Kidney (tissue), 22 donors: ENCODE measurements at places on chromosomes 16 and 17. TPM values are rescaled to one million over a fixed set of nuclear protein-coding genes. Genes with fewer than 3 reads are reported as not detected.
A peak's percentile ranks its signal among the peaks of the same experiment; 100 is the strongest.

RUNDC3A gene
- total RNA-seq: 2.2 TPM

SYCE1L gene
- 9.7 TPM for total RNA-seq

RNF167 gene
- 95.0 TPM for total RNA-seq

FBXO39 gene
- not detected for total RNA-seq

ADCY7 gene
- 40.5 TPM for total RNA-seq

PDE6G gene
- total RNA-seq: 3.2 TPM

DNA sequence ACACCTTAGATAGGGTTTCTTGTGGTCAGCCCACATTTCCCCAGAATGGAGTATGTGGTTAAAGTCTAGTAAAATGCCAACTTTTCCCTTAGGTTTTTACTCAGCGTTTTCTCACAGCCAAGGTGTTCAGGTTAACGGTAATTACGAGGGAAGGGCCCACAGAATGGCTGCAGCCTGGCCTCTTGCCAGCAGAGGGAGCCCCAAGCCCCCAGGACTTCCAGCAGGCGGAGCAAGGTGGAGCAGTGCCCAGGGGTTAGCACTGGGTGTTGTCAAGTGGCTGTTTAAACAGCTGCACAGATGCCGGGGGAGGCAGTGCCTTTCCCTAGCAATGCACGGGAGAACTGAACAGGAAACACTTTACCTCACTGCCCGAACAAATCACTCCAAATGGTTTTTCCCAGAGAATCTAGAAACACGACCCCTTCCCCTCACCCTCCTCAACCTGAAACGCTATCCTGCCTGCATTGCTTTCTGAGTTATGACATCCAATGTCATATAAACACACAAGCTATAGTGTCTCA is 6.6 kb downstream of the PHB1 start:
- peaks cover 58% of the 10 kb centered on the region for H3K36me3 ChIP-seq
- no peaks in the 10 kb centered on the region for H3K4me1 ChIP-seq
- DNase-seq: peak; percentile 91

- DNase-seq: no peak
- no peaks in the 10 kb centered on the region for H3K27me3 ChIP-seq
- H3K36me3 ChIP-seq: no peaks in the 10 kb centered on the region
- no peak overlapping the region for H3K4me3 ChIP-seq
- peaks cover 10% of the 10 kb centered on the region for H3K4me1 ChIP-seq
Observed at GRCh38 chr17:47708864-47709541, 15.0 kb downstream of the TBKBP1 start.

DNA sequence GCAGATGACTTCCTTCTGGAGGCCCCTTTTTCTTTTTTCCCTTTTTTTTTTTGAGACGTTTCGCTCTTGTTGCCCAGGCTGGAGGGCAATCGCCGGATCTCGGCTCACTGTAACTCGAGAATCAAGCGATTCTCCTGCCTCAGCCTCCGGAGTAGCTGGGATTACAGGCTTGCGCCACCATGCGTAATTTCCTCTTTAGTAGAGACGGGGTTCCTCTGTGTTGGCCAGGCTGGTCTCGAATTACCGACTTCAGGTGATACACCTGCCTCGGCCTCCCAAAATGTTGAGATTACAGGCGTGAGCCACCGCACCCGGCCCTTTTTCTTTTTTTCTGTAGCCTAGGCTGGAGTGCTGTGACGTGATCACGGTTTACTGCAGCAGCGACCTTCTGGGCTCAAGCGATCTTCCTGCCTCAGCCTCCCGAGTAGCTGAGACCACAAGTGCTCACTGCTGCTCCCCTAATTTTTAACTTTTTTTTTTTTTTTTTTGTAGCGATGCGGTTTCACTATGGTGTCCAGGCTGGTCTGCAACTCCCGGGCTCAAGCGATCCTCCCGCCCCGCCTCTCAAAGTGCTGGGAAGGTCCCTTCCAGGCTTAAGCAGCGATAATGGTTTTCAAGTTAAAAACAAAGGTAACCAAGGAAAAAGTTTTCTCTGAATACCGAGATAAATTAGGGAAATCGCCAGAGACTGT is 956 bp upstream of the IST1 start:
- no peaks in the 10 kb centered on the region for H3K36me3 ChIP-seq
- no peaks in the 10 kb centered on the region for H3K4me1 ChIP-seq
- H3K27me3 ChIP-seq: no peaks in the 10 kb centered on the region
- DNase-seq: peak; percentile 66

GRCh38 chr16:27793249-27793622 is 243.3 kb downstream of the KATNIP start:
- H3K27me3 ChIP-seq: no peaks in the 10 kb centered on the region
- DNase-seq: no peak
- H3K4me3 ChIP-seq: no peak overlapping the region
- H3K36me3 ChIP-seq: no peaks in the 10 kb centered on the region

DNA sequence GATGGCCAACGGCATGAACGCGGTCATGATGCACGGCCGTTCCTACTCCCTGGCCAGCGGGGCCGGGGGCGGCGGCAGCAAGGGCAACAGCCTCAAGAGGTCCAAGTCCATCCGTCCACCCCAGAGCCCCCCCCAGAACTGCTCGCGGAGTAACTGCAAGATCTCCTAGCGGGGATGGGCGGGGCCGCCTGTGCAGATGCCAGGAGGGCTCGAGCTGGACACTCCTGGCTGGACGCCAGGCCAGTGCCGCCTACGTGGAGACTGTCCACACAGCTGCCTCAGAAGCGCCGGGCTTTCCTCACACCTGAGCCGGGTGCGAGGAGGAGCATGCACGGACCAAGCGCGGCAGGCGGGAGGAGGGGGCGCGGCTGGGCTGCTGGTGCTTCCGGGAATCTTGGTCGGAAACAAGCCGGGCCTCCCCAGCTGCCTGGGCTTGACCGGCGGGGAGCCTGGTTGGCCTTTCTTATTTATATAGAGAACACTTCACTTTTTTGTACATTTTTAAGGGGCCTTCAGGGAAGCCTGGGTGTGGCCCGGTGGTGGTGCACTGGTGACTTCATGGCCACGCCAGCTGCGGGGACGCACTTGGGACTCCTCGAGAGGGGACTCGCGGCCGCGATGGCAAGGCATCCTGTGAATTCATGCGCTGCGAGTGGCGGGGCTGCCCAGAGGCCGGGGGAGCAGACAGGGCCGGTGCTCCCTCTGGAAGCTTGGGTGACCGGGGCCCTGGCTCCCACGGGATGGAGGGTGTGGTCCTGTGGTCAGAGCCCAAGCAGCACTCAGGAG is 3.1 kb upstream of the WFIKKN1 start:
- H3K27ac ChIP-seq: no peak overlapping the region
- no peak overlapping the region for H3K4me3 ChIP-seq
- H3K36me3 ChIP-seq: no peaks in the 10 kb centered on the region
- no peaks in the 10 kb centered on the region for H3K4me1 ChIP-seq

DNA sequence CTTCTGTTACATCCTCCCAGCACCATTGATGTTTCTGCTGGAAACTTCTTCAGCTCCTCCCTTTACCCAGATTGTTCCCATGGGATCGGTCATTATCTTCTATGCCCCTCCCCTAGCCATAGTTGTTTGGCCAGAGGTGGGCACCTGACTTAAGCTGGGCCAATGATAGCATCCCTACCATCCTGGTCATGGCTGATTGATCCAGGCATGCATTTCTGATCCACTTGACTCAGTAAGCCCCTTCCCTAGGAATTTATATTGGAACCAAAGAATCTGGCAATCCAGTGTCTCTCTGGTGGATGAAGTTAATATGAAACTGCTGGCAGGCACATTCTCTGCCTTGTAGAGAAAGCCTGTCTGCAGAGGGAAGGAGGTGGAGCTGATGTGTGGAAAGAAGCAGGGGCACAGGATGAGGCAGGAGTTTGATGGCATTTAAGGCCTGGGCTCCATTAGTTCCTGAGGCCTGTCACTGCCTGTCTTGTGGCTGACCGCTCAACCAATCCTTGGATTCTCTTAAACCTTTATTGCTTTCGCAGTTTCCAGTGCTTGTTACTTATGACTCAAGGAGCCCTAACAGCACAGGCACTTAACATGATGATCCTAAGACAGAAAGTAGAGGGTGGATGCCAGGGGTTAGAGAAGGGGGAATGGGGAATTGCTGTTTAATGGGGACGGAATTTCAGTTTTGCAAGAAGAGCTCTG is 152.4 kb downstream of the ABCC12 start:
- no peaks in the 10 kb centered on the region for H3K27me3 ChIP-seq
- DNase-seq: peak; percentile 76
- H3K4me1 ChIP-seq: no peaks in the 10 kb centered on the region
- H3K36me3 ChIP-seq: no peaks in the 10 kb centered on the region
- H3K4me3 ChIP-seq: no peak overlapping the region

DNA sequence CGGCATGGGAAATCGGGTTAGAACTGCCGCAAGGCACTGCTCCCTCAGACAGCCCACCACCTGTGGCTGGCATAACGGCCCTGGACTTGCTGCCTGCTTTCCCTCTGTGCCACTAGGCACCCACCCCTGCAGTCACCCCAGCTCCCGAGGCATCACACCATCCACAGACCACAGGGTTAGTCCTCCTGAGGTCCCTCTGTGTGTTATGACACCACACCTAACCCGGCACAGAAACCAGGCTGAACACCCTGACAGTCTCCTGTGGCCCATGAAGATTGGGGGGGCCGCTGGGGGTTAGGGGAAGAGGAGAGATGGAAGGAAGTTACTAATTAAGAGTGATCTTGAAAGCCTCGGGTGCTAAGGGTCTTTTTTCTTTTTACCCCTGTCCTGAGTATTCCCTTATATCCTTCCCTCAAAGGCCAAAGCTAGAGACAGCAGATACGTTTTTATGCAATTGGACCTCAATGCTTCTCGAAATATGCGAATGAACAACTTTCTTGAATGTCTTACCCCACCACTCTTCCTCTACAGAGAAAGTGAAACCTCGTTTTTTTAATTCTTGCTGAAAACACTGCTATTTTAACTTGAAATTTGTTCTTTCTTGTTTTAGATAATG is 7.0 kb downstream of the CYTH1 start:
- no peaks in the 10 kb centered on the region for H3K36me3 ChIP-seq
- no peaks in the 10 kb centered on the region for H3K4me1 ChIP-seq
- no peak overlapping the region for H3K27ac ChIP-seq
- no peaks in the 10 kb centered on the region for H3K27me3 ChIP-seq
- no peak overlapping the region for H3K4me3 ChIP-seq

- H3K27me3 ChIP-seq: no peaks in the 10 kb centered on the region
- peak overlapping the region; percentile 75 for H3K27ac ChIP-seq
- no peaks in the 10 kb centered on the region for H3K36me3 ChIP-seq
- no peak for DNase-seq
Observed at GRCh38 chr16:1492082-1492922, 858 bp upstream of the TELO2 start.

GRCh38 chr16:80100186-80100585 is 440.6 kb upstream of the DYNLRB2 start:
- H3K27me3 ChIP-seq: no peaks in the 10 kb centered on the region
- DNase-seq: no peak
- no peak overlapping the region for H3K27ac ChIP-seq

DNA sequence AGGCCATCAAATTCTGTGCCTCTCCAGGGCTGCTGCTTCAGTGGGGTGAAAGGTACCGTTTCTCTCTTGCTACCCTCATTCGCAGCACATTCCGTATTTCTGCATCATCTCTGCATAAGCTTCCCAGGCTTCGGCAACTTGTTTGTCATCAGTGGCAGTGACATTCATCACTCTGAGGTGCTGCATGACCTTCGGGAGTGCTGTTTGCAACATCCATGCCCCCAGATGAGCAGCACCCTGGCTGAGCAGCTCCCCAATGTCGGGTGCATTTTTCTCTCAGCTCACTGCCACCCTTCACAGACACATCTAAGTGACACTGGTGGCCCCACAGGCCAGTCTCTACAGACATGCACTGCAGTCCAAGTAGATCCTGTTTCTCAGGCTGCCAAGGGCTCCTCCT is 3.8 kb downstream of the CREBBP start:
- H3K4me3 ChIP-seq: no peak overlapping the region
- no peaks in the 10 kb centered on the region for H3K27me3 ChIP-seq
- peaks cover 54% of the 10 kb centered on the region for H3K4me1 ChIP-seq

DNA sequence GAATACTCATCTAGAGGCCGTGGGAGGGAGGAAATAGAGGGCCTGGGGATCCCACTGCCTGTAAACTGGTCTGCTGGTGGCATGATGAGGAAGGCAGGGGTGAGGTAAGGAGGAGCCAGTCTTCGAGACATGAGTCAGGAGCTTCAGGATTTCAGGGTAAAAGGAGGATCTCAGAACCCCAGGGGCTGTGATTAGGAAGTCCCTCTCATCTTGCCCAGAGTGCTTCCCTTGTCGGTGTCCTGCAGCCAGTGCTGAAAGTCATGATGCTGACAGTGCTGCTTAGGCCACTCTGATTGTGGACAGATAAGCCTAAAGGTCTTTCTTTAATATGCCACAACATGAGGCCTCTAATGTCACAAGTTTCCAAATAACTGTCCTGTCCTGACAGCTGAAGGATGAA is 29.6 kb downstream of the COG4 start:
- no peaks in the 10 kb centered on the region for H3K4me1 ChIP-seq
- no peak overlapping the region for H3K4me3 ChIP-seq
- no peak for DNase-seq
- H3K27ac ChIP-seq: no peak overlapping the region
- H3K36me3 ChIP-seq: peaks cover 3% of the 10 kb centered on the region
- no peaks in the 10 kb centered on the region for H3K27me3 ChIP-seq

DNA sequence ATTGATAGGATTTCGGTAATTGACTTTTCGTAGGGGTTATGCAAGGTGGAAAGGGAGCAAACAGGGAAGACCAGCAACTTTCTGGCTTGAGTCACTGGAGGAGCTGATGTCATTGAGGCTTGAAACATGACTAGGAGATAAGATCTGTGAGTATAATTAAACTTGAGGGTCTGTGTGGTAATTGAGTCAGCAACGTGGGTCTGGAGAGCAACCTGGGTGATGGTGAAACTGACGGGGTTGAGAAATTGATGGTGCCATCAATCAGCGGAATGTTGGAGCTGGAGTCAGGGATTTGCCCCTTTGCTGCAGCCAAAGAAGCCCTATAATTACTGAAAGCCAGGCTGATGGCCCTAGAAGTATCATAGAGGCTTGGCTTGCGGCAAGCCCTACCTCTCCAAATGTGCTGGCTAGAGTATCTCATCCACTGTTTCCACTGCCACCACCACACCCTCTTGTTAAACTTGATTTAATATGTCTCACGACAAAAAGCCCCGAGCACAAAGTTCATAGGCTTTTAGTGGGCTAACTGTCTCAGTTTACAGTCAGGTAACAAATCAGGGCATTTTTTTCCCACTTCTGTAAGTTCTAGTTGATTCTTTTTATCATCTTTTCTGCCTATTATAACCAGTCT is 186.9 kb upstream of the ELAC2 start:
- no peaks in the 10 kb centered on the region for H3K36me3 ChIP-seq
- DNase-seq: no peak
- H3K27me3 ChIP-seq: no peaks in the 10 kb centered on the region
- no peak overlapping the region for H3K27ac ChIP-seq
- H3K4me1 ChIP-seq: no peaks in the 10 kb centered on the region

DNA sequence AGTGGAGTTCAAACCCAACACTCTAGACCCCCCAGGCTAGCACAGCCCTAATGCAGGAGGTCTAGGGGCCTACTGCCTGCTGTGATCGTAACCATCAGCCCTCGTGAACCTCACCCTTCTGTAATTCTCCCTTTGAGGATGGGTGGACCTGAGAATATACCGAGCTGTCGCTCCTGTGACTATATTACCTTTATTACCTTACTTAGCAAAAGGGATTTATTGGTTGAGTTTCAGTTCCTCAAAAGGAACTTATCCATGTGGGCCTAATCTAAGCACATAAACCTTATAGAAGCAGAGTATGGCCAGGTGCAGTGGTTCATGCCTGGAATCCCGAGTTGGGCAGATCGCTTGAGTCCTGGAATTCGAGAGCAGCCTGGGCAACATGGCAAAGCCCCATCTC is 19.2 kb upstream of the EMP2 start:
- H3K27me3 ChIP-seq: no peaks in the 10 kb centered on the region
- no peak overlapping the region for H3K27ac ChIP-seq
- H3K36me3 ChIP-seq: no peaks in the 10 kb centered on the region
- H3K4me1 ChIP-seq: no peaks in the 10 kb centered on the region
- no peak for DNase-seq

- no peak overlapping the region for H3K4me3 ChIP-seq
- no peaks in the 10 kb centered on the region for H3K4me1 ChIP-seq
- no peaks in the 10 kb centered on the region for H3K27me3 ChIP-seq
- H3K27ac ChIP-seq: no peak overlapping the region
- H3K36me3 ChIP-seq: no peaks in the 10 kb centered on the region
- DNase-seq: no peak
Observed at GRCh38 chr17:65324611-65325342, 187.6 kb downstream of the RGS9 start.
